ENCODE measurements at places on chromosomes 7 and 10. TPM values are rescaled to one million over a fixed set of nuclear protein-coding genes. Genes with fewer than 3 reads are reported as not detected.

The AKAP9 gene
- total RNA-seq, result 47.2 TPM

The MMP21 gene
- total RNA-seq, result not detected

The BMPER gene
- 0.50 TPM for total RNA-seq

The PNLIPRP2 gene
- not detected for total RNA-seq

The UNCX gene
- total RNA-seq, result not detected
